ENCODE measurements at places on chromosomes 12 and 14. TPM values are rescaled to one million over a fixed set of nuclear protein-coding genes. Genes with fewer than 3 reads are reported as not detected.

Gene VWF
- total RNA-seq: 0.26 TPM

Gene SDS
- total RNA-seq: not detected

Gene PZP
- total RNA-seq: not detected

Gene KRT72
- not detected for total RNA-seq

Gene KLRK1
- total RNA-seq: not detected

Gene PRR4
- 0.77 TPM for total RNA-seq

Gene FZD10
- total RNA-seq: not detected

Gene KRT77
- not detected for total RNA-seq

Gene KLHDC1
- total RNA-seq: 5.4 TPM

Gene HAL
- 0.17 TPM for total RNA-seq

Gene SERPINA5
- not detected for total RNA-seq
